Mucosa of descending colon (tissue), 3 donors: ENCODE measurements at places on chromosomes 3 and 15. TPM values are rescaled to one million over a fixed set of nuclear protein-coding genes. Genes with fewer than 3 reads are reported as not detected.

Gene NRG4
- 3.1 TPM for total RNA-seq

Gene VGLL3
- total RNA-seq = 1.5 TPM

Gene IGF1R
- total RNA-seq = 34.7 TPM

Gene SLC28A2
- 2.6 TPM for total RNA-seq

DNA sequence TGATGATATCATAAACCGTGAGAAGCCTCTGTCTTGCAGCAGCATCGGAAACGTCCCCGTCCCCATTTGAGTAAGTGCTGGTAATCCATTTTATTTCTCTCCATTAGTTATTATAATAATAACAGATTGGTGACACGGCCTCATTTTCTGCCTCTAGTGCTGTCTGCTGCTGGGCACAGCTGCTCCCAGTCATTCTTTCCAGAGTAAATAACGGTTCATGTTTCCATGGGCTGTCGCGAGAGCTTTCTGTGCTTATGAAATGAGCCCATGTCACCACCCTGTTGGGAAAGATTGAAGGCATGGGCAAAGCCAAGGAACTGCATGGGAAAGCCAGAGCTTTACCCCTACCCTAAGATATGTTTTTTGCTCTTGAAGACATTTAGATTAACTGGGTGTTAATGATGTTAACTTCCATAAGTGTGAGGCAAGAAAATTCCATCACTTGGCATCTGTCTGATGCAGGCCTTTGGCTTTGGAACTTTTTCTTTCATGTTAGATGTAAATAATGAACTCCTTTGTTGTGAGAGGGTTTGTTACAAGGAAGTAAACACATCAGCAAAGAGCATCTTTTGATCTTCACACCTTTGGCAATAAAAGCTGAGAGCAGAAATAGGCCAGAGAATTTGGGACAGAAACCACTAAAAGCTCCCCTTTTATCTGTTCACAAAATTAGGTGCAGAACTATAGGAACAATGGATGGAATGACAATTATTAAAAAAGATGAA is 141.8 kb downstream of the FILIP1L start:
- no peak for DNase-seq

- DNase-seq = no peak
Measured at GRCh38 chr3:152333928-152334327, 65.2 kb downstream of the MBNL1 start.
